B cell (primary cell): ENCODE measurements at places on chromosomes 1 and 21. TPM values are rescaled to one million over a fixed set of nuclear protein-coding genes. Genes with fewer than 3 reads are reported as not detected.
A peak's percentile ranks its signal among the peaks of the same experiment; 100 is the strongest.

The BGLAP gene
- polyA plus RNA-seq, result 1.4 and 3.1 TPM in 2 replicates

The CCDC181 gene
- polyA plus RNA-seq, result not detected in 2 replicates

- peak; percentile 32 for DNase-seq
Observed at GRCh38 chr1:50426108-50426700, 3.0 kb upstream of the DMRTA2 start.

DNA sequence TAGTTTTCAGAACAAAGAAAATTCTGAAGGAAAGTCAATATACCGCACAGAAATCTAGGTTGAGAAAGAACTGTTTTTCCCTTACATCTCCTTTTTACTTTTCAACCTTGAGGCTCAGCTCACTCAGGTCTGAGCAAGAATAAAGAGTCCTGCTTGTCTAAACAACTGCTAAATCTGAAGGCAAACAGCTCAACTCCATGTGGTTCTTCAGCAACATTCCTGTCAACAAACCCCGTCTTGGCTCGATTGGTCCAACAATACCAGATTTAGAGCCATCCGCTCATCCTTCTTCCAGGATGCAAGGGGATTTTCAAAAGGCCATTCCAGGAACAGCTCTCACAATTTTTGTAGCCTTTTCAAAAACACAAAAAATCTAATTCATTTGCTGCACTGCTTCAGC is 119.8 kb downstream of the HLCS start:
- DNase-seq, result no peak

DNA sequence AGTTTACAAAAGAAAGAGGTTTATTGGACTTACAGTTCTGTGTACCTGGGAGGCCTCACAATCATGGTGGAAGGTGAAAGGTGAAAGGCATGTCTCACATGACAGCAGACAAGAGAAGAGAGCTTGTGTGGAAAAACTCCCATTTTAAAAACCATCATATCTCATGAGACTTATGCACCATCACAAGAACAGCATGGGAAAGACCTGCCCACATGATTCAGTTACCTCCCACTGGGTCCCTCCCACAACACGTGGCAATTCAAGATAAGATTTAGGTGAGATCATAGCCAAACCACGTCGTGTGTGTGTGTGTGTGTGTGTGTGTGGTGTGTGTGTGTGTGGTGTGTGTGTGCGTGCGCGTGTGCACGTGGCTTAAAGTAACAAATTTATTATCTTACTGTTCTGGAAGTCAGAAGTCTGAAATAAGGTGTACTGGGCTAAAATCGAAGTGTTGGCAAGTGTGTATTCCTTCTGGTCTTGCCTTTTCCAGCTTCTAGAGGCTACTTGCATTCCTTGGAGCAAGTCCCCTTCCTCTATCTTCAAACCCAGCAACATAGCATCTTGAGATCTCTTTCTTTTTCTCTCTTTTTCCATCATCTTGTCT is 48.1 kb upstream of the MPC2 start:
- DNase-seq, result no peak

DNA sequence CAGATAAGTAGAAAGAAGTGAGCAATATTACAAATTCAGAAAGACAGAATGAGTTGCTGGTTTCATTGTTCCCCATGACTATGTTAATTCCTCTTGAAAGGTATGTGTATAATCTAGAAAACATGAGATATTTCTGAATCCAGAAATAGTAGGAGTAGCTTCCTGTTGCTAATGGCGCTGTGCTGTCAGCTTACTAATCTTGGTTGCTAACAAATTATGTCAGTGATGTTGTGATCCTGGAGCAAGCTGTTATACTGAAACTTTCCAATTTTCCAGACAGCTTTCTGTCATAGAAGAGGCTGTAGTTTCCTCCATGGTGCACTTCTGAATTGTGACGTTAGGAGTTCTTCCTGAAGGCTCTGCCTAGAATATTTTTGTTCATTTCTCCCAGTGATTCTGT is 372.3 kb downstream of the USP25 start:
- DNase-seq, result no peak
